Fibroblast of mammary gland (primary cell): ENCODE measurements at places on chromosomes 11 and 22.

GRCh38 chr11:20042045-20042639, 118.1 kb downstream of the DBX1 start:
- no peak for DNase-seq

GRCh38 chr11:8685306-8685705, 2.7 kb downstream of the RPL27A start:
- no peak for DNase-seq

GRCh38 chr11:122048401-122048800, 67.6 kb downstream of the BLID start:
- peak; percentile 39 for DNase-seq

GRCh38 chr22:41285441-41285819, 557 bp downstream of the RANGAP1 start:
- peak; percentile 94 for DNase-seq

- DNase-seq, result no peak
Observed at GRCh38 chr11:131899950-131900580, 529.6 kb downstream of the NTM start.

DNA sequence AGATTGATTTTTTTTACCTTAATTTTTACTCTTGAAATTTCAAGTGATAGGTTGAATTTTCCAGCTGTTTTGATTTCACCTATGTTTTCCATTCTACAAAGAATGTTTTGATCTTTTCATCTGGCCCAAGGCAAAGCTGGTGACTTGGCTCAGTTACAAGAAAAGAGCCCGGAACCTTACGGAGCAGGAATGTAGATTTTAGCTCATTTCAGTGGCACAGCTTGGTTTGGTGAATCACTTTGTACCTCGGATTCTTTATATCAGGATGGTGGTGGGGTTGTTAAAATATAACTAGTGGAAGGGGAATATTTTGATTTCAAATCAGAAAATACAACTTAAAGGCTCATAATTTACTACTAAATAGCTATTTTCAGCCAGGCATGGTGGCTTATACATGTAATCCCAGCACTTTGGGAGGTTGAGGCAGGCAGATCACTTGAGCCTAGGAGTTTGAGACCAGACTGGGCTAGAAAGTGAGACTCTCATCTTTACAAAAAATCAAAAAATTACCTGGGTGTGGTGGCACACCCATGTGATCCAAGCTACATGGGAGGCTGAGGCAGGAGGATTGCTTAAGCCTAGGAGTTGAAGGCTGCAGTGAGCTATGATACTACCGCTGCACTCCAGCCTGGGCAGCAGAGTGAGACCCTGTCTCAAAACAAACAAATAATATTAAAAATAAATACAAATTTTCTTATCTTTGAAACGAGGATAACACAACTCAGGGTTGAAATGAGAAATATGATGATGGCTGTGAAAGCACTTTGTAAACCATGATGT, 9.4 kb upstream of the GRIK4 start:
- DNase-seq, result no peak

DNA sequence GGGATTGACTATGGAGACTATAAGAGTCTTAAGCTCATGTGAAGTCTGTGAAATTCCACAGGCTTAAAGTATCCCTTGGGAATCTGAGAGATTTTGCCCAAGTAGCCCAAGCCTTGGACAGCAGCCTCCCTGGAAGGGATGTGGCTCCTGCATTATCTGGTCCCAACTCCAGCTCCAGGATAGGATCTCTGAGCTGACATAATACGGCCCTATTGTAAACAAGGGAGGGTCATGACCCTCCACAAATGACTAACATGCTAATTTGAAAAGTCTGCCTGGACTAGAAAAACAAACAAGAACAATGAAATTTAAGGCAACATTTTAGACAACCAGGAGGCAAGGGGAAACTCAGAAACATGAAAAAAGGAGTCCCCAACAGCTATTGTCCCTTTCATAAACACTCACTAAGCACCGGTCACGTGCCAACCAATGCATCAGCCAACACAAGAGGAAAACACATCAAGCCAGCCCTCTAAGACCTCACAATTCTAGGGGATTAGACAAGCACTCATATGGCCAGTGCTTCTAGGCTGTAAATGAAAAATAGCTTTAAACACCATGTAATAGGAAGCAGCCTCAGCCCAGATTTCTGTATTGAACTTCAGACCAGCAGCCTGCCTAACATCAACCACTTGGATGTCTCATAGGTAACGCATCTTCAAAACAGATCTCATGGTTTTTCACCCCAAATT, 101.2 kb upstream of the TIMP3 start:
- peak; percentile 88 for DNase-seq

DNA sequence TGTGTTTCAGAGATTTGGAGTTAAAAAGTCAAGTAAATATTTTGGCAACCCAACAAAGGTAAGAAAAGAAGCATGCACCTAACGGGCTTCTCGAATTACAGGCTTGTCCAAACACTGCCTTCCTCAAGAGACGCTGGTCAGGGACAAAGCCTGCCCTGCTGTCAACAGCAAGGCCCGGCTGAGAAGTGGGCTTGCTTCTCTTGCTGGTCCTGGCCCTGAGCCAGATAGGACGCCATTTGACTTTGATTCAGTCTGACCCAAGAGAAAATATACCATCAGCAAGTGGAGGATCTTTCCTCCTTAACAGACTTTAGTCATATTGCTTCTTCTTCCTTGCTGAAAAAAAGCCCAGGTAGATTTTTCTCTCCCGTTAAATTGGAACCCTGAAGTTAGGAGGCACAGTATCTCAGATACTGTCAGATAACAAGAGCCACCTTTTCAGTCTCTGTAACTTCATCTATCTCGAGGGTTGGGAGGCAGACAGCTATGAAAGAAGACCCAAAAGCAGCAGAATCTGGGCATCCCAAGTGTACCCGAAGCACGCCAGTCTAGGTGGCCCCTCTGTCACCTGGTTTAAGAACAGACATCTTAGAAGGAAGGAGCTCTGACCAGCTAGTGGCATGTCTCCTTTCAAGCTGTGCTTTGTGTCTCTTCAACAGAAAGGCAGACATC, 57.5 kb downstream of the C22orf31 start:
- no peak for DNase-seq
